ENCODE measurements at places on chromosomes 7 and 10. TPM values are rescaled to one million over a fixed set of nuclear protein-coding genes. Genes with fewer than 3 reads are reported as not detected.

DNA sequence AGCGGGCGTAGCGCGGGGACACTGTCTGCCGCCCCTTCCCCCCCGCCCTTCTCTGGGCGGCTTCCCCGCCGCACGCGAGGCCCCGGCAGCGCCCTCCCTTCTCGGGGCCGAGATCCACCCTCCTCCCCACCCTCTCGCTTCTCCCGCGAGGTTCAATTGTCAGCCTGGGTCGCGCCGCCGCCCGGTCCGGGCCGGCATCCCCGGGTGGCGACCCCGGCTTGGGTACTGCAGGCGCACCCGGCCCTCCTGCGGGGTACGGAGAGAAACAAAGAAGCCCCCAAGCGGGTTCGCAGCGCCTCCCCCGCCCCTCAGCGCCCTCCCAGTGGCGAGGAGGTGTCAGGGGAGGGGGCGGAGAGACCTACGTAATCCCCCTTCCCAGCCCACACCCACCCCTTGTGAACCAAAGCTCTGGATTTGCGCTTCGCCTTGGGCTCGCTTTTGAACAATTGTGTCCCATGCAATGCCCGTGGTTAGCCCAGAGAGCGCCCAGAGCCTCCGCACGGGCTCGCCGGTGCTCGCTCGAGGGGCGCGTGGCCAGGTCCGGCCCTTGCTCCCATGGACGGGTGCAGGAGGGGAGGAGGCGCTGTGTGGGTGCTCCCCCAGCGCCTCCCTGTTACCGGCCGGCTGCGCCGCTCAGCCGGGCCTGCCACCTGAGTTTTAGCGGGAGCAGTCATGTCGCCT, 634 bp downstream of the HECW1 start:
- peak; percentile 56 for ATAC-seq

GRCh38 chr10:100345570-100346330, 1.3 kb upstream of the SCD start:
- ATAC-seq: no peak

GRCh38 chr7:131040467-131040932, 287.2 kb upstream of the MKLN1 start:
- peak; percentile 41 for ATAC-seq

DNA sequence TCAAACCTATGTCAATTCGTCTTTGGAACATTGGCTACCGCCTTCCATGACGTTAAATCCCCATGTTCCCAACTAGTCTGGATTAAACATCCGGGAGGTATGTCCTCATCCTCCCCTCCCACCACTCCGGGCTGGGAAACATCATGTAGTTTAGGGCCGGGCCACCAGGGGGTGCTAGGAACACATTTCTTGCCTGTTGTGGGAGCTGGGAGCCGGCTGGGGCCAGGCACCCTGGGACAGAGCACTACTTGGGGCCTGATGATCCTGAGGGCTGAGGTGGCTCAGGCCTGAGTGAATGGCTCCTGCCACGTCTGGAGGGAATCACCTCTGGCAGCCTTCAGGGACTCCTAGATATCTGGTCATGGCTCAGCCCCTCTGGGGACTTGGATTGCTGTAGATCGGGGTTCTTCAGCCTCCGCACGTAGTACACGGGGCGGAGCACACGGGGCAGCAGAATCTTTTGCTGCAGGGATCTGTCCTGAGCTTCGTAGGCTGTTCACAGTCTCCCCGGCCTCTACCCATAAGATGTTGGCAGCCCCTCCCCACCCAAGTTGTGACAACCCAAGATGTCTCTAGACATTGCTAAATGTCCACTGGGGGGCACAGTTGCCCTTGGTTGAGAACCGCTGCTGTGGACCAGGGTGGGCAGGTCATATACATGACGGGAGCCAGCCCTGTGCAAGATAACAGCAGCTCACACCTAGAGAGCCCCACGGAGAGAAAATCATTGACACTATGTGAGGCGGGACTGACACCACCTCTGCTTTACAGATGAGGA, 141.2 kb upstream of the ZNF716 start:
- no peak for ATAC-seq

DNA sequence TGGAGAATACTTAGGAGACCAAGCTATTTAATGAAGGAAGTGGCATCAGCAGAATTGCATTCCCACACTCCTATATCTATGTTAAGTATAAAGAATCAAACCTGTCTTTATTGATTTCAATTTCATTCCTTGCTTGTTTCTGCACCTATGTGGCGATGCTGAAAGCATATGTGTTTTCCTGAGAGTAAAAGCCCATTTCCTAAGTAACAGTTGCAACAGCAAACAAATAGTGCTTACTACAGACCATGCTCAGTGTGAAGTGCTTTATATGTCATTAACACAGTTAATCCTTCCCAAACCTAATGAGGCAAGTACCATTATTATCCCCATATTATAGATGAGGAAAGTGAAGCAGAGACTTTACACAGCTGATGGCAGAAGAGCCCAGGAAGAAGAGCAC, 552.1 kb downstream of the PARD3 start:
- ATAC-seq: no peak

DNA sequence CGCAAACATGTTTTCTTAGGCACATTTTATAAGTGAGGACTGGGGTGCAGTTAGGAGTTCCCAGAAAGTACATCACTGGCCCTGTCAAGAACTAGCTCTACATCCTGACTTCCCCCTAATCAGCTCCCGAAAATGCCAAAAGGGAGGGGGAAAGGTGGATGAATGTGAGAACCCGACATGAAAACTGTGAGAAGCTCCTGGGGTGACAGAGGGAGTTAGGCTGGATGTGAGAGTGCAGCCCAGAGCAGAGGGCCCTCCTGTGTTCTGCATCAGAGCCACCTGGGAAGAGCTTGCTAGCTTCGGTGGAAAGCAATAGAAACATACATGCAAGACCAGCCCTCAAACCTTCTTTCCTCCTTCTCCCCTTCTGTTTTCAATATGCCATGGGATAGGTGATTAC, 30.5 kb upstream of the SEM1 start:
- no peak for ATAC-seq

DNA sequence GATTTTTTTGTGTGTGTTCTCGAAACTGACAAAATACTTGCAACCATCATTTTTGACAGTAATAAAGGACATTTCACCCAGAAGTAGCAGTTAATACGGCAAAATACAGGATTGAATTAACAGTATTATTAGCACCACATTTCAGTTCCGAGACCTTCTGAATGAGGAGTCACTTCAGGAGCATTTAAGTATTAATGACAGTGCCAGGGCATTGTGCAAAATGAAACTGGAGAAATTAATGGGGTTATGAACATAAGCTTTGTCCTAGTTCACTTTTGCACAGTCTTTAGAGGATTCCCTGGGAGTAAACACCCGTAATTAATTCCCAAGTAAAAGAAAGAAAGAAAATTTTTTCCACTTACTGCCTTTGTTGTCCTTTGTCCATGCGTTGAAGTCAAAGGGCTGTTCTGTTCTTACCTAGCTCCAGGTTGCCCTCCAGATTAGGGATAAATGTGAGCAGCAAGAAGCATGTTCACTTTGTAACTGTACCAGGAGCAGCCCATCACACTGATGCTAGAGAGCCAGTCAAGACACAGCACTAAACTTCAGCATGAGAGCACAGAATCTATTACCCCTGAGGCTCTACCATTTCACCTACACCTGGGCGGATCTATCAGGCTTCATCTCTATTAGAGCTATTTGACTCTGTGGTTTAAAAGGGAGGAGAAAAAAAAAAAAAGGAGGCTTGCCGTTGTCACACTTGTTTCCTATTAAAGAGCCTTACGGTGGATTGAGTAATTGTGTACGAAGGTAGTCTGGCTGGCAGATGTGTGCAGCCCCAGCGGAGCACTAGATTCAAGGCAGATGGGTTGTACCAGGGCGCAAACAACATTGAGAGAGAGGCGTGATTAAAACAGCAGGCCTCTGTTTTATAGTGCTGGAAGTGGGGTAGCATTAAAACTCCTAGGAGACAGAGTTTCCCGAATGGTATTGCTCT, 297.8 kb upstream of the SEMA3A start:
- ATAC-seq: peak; percentile 28

DNA sequence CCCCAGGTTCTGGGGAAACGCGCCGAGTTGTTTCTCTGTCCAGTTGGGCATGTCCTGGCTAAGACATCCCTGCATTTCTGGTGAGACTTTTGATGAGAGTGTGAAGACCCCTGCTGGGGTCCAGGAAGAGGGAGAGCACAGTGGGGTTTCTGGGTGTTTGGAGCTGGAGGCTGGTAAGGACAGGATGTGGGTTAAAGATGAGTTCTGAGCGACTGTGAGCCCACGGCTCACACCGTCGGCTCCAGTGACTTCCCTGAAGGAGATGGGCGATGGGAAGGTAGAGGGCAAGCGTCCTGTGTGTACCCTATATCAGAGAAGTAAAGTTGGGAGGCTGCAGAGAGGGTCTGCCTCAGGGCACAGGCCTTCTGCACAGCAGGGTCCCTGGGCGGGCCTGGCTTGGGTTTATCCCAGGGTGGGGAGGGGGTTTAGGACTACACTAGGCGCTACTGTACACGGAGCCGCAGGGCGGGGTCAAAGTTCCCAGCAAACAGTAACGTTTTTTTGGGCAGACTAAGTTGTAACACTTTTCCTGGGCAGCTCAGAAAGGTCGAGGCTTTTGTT, 3.6 kb downstream of the EMX2 start:
- ATAC-seq: no peak

GRCh38 chr10:129544205-129545202, 77.5 kb downstream of the MGMT start:
- peak; percentile 62 for ATAC-seq

Gene GALNT17
- 40.4 TPM for total RNA-seq

Gene SEMA3E
- 25.2 TPM for total RNA-seq

Gene MLXIPL
- 56.2 TPM for total RNA-seq

Data from gastroesophageal sphincter (tissue), 4 donors.